HT1080 (cell line): ENCODE measurements at places on chromosomes 2 and 18. TPM values are rescaled to one million over a fixed set of nuclear protein-coding genes. Genes with fewer than 3 reads are reported as not detected.

The OTOS gene
- not detected in 2 replicates for total RNA-seq

The NAT8 gene
- total RNA-seq, result not detected in 2 replicates

The CFC1 gene
- not detected in 2 replicates for total RNA-seq

The DNER gene
- total RNA-seq, result 42.9 and 51.3 TPM in 2 replicates

The GLI2 gene
- 4.1 and 7.9 TPM in 2 replicates for total RNA-seq

The LYPD1 gene
- 45.0 and 51.6 TPM in 2 replicates for total RNA-seq

The TSGA10 gene
- 2.8 and 6.7 TPM in 2 replicates for total RNA-seq

The GIGYF2 gene
- total RNA-seq, result 38.6 and 49.2 TPM in 2 replicates

The IL37 gene
- not detected in 2 replicates for total RNA-seq

The ECEL1 gene
- total RNA-seq, result not detected in 2 replicates

The C2orf66 gene
- total RNA-seq, result not detected in 2 replicates

The ZNF521 gene
- total RNA-seq, result 17.5 and 19.9 TPM in 2 replicates

The ALPG gene
- total RNA-seq, result not detected in 2 replicates
